CD4-positive, alpha-beta T cell treated with Interleukin-1 beta for 1 hour (primary cell): ENCODE measurements at places on chromosomes 7 and 10.

GRCh38 chr10:35577926-35578617 lies 27.1 kb upstream of the GJD4 start:
- DNase-seq: no peak

- no peak for DNase-seq
Measured at GRCh38 chr7:133512560-133512959, 259.7 kb downstream of the EXOC4 start.

DNA sequence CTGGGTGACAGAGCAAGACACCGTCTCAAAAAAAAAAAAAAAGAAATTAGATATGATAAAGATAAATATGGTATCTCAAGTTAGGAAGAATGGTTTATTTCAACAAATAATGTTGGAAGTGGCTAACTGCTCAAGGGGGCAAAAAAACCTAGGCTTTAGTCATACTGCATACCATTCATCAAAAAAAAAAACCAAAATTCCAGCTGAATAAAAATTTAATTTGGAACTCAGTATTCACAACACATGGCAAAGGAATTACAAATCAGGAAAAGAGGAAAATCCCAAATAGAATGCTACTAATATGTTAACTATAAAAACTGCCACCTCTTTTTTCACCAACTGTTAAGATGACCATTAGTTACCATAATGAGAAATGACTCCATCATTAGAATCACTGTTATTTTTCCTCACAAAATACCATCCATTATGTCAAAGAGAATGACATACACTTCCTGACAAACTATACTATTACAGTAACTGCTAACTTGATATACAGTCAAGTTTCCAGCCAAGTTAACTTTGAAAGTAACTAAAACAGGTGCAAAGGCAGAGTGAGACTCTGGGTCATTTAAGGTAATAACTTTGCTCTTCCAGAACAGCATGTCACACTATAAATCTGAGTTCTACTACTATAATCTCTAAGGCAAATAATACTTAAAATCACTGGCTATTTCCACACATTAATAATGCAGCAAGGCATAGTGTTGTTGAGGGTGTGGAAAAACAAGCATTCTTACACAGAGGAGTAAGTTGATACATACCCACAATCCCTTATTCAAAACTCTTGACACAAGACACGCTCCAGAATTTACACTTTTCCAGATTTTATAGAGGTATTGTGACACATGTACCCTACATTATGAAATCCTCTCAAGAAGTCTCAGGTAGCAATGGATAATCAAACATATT lies 10.2 kb downstream of the KBTBD2 start:
- no peak for DNase-seq

DNA sequence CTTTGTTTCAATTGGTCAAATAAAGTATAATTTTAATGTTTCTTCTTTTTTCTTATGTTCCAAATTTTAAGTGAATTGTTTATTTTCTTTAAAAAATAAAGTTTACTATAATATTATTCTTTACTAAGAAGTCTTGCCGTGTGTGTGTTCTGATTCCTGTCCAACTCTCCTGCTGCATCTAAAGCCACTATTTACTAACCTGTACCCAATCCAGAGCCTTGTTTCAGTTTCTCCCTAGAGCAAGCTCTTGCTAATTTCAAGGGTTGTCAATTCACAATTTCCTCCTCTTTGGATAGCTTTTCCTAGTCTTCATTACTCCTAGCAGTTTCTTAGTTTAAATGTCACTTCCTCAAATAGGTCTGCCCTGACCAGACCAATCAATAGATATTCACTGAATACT lies 314.9 kb upstream of the SEMA3A start:
- DNase-seq: no peak

- no peak for DNase-seq
Measured at GRCh38 chr7:115676080-115676479, 354.5 kb downstream of the TFEC start.

DNA sequence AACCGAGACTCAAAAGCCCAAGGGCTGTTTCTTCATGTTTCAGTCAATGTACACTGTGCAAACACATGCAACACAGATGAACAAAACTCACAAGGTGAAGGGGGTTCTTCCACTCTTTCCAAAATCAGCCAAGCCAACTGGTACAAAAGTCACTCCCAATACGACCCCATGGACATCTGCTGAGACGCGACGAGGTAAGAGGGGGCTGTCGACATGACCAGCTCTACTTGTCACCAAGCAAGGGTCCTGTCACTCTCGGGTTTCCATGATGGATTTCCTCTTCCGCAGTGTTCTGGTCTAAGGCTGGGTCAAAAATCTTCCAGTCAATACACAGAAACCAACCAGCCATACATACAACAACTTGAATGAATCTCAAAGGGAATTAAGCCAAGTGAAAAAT lies 37.8 kb downstream of the CTBP2 start:
- DNase-seq: no peak

DNA sequence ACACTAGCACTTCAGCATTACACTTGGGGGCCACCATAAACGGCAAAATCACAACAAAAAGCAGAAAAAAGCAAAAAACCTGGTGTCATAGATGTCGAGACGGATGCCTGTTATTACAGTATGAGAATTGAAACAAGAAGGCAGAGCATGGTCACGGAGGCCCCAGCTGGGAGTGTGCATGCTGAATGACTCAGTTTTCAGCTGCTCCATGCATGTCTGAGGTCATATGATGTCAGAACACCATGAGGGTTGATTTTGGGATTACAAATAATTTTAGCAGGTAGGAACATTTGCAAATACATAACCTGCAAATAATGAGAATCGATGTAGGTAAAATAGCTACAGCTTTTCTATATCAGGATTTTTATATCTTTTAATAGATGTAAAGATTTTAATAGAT lies 19.1 kb downstream of the ZMYND11 start:
- no peak for DNase-seq
